NCI-H69 (cell line): ENCODE measurements at places on chromosomes 5 and 9.

- DNase-seq, result peak; percentile 90
Measured at GRCh38 chr9:104808035-104808614, 44.2 kb downstream of the NIPSNAP3B start.

GRCh38 chr5:6837519-6838110 is 124.4 kb downstream of the TENT4A start:
- peak; percentile 33 for DNase-seq

- DNase-seq, result no peak
Measured at GRCh38 chr5:123783421-123783820, 271.4 kb downstream of the CSNK1G3 start.

DNA sequence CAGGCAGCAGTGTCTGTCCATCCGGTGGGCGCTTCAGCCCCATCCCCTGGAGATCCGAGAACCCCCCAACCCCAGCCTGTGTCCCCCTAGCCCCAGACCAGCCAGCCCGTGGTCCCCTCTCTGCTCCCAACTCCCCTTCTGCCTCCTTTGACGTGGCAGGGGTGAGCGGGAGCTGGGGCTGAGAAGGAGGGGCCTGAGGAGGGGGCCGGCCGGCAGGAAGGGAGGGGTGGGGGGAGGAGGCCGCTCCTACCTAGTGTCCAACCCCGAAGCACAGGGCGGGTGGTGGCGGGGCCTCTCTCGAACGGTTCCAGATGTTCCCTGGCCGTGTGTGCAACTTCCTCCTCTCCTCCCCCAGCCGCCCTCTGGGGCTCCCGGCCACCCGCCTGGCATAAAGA is 31.0 kb downstream of the GOLGA2 start:
- DNase-seq, result peak; percentile 93

GRCh38 chr5:135944967-135945560 is 9.7 kb downstream of the LECT2 start:
- peak; percentile 85 for DNase-seq

DNA sequence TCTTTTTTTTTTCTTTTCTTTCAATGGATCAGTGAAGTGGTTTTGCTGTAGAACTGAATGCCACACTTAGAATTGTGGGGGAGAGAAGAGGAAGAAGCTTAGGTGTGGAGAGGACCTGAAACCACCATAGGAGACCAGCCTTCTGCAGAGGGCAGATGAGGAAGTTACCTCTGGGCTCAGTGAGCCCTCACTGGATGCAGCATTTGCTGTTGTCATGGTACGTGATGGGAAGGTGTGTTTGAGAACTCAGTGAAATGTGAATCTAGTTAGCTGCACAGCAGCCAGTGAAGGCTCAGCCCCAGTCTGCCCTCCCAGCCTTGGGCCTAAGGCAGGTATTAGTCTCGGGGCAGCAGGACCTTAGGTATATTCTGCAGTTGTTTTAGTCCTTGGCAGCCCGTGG is 17.5 kb downstream of the CYFIP2 start:
- DNase-seq, result no peak

GRCh38 chr5:173477345-173478040 is 139.0 kb downstream of the BOD1 start:
- no peak for DNase-seq

DNA sequence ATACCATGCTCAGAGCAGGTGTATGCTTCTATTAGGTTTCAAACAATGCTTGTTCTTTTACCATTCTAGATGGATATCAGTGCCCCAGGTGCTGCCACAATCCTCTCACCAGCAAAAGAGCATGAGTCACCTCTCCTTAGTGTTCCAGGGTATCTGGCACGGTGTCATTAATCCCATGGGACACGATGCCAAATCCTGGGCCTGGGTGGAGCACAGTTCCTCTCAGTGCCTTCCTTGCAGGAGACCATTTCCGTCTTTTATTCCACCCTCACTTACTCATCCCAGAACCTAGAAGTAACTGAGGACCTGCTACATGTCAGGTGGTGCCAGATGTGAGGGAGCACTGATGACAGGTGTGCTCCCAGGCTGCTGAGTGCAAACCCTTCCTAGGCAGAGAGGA is 1.3 kb upstream of the OR13J1 start:
- DNase-seq, result no peak

- DNase-seq, result no peak
Measured at GRCh38 chr5:8304341-8304740, 435.4 kb downstream of the MTRR start.

DNA sequence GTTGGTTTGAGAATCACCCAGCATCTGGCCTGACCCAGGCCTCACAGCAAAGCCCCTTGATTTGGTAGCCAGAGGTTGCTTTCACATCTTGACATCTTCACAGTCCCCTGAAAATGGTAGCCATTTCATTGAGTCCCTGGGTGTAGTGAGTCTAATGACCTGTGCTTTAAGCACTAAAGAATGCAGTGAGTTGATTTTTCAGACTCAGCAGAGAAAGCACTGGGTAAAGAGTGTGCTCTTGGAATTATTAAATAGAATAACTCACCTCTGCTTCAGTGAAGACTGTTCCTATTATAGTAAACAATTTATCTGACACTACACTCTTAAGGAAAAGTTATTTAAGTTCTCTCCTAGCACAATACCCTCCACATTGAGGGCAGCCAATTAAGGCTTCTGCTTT is 56.2 kb downstream of the PTCD2 start:
- no peak for DNase-seq

- no peak for DNase-seq
Measured at GRCh38 chr5:73296772-73297171, 123.8 kb downstream of the TMEM174 start.

- DNase-seq, result no peak
Measured at GRCh38 chr9:26172301-26172700, 494.1 kb upstream of the TUSC1 start.

- DNase-seq, result no peak
Measured at GRCh38 chr5:127839072-127839471, 135.9 kb downstream of the CCDC192 start.

DNA sequence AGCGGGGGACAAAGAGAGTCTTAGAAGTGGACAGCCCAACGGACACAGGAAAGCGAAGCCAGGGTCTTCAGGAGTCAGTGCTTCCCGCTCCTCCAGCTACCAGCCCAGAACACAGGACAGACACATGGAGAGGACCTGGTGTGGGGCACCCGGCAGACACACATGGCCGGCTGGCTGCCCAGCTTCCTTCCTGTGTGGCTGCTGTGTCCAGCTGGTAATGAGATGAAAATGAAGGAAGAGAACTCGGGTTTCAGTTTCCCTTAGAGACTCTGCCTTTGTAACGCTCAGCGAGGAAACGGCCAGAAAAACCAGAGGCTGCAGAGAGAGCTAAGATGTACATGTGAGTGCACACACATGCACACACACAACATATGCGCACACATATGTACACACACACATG is 87.5 kb downstream of the SECISBP2 start:
- DNase-seq, result no peak

GRCh38 chr5:156971415-156971814 is 8.4 kb upstream of the TIMD4 start:
- DNase-seq, result no peak

DNA sequence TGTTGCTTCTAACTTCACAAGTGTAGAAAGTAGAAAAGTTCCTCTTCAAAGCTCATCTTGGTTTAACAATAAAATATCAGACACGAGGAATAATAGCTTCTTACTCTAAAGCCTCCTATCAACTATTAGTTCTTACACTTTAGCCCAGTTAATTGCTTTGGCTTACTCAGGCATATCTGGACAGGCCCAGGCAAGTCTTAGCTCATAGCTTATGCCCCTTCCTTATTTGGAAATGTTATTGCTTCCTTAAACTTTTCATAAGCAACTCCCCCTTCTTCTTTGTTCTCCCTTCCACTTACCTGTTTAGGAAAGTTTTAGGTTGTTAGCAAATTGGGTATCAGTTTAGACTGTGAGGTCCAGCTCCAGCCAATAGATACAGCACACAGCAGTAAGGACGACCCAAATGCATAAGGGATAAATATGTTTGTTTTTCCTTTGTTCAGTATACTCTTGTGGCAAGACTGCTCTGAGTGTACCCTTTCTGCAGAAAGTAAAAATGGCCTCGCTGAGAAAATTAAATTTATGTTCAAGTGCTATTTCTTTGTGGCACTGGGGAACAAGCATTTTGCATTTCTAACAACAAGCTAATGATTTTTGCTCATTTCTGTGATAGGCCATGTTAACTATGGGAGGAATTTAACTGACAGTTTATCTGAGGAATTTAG is 162.1 kb downstream of the SMC2 start:
- DNase-seq, result peak; percentile 44

- DNase-seq, result peak; percentile 58
Measured at GRCh38 chr5:173753307-173754168, 134.6 kb upstream of the CPEB4 start.

GRCh38 chr9:84271531-84271900 is 69.0 kb downstream of the SLC28A3 start:
- peak; percentile 90 for DNase-seq

GRCh38 chr5:108266242-108266641 is 115.7 kb downstream of the FBXL17 start:
- DNase-seq, result peak; percentile 52

GRCh38 chr9:138114501-138115245 is 237.1 kb downstream of the CACNA1B start:
- no peak for DNase-seq

GRCh38 chr5:76413746-76414145 is 10.7 kb downstream of the IQGAP2 start:
- DNase-seq, result no peak

DNA sequence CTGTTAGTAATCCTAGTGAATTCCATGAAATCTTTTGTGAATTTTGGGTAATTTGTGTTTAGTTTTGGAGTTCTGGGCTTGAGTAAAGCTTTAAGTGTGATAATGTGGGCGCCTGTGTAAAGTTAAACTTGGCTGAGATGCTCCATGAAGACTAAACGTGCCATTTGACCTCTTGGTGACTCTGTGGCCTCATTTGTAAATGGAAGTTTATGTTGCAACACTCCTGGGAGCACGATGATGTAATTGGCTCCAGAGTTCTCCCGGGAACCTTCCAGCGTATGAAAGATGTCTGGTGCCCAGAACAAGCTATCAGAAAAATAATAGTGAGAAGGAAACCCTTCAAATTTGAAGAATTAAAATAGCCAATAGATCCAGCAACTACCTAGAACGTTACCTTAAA is 981.2 kb downstream of the TLE4 start:
- no peak for DNase-seq

DNA sequence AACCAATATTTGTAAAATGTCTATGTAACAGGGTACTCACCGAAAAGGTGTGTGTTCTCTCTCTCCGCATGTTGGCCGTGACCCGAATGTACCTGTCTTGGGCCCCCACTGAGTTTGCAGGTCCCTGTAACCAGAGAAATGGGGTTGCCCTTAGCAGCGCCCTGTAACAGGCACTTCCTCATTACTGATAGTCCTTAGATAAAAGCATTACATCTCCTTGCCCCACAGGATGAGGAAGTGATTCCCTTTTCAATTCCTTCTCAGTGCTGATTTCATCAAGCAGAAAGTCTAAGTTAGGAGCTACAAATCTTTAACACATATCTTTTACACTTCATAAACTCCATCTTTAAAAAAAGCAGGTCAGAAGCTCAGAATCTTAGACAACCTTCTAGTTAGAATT is 15.2 kb upstream of the HMHB1 start:
- DNase-seq, result no peak

DNA sequence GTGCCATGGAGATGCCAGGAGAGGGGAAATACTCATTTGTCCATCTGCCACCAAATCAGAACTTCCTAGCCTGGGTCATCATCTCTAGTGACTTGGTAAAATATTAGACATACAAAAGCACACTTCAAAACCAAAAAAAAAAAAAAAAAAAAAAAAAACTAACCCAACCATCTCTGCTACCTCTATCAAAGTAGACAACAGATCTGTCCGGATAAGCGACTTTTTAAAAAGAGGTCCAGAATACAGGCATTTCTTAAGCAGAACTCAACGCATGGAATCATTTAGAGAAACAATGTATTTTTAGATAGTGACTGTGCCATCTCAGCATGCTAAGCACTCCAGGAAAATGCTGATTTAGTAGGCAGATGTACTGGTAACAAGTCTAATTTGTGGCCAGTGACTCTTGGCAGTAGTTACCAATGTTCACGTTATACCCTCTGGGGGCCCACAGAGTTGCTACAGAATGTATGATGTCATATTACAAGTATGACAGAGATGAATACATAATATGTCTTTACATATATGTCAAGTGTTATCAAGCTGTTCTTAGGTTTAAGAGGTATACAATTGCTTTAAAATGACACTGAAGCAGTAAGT is 107.8 kb downstream of the SMIM23 start:
- DNase-seq, result peak; percentile 3

GRCh38 chr9:3241290-3241689 is 284.5 kb downstream of the RFX3 start:
- DNase-seq, result peak; percentile 40

GRCh38 chr5:66343370-66344071 is 199.4 kb downstream of the SREK1 start:
- no peak for DNase-seq

DNA sequence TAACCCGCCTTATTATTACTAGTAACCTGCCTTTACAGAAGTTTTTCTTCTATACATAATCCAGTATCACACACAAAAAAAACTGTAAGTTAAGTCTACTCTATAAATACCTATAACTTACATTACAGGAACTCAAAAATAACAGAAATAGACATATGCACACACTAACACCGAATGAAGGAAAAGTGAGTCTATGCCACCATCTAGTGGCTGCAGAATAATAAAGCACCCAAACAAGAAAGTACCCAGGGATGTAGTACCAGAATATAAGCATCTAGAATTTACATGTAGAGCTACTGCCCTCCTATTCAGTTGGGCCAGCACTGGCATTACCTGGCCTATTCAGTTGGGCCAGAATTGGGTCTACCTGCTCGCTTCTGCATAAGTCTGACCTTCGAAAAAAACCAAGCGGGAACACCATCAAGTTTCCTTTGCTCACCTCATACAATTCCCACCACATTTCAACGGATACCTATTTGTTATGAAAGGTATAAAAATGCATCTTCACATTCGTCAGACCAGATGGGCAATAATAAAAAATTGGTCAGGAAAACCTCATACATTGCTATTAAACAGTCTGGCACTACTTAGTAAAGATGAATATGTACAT is 4.0 kb upstream of the NIPSNAP3A start:
- peak; percentile 70 for DNase-seq

GRCh38 chr5:167861129-167861927 is 430.1 kb upstream of the WWC1 start:
- peak; percentile 92 for DNase-seq

GRCh38 chr5:149632311-149633251 is 51.3 kb downstream of the ARHGEF37 start:
- DNase-seq, result no peak
